ENCODE measurements at places on chromosomes 1 and 21.

- DNase-seq = no peak
These were observed 8.1 kb downstream of the B3GALT5 start for GRCh38 chr21:39620856-39621255.

DNA sequence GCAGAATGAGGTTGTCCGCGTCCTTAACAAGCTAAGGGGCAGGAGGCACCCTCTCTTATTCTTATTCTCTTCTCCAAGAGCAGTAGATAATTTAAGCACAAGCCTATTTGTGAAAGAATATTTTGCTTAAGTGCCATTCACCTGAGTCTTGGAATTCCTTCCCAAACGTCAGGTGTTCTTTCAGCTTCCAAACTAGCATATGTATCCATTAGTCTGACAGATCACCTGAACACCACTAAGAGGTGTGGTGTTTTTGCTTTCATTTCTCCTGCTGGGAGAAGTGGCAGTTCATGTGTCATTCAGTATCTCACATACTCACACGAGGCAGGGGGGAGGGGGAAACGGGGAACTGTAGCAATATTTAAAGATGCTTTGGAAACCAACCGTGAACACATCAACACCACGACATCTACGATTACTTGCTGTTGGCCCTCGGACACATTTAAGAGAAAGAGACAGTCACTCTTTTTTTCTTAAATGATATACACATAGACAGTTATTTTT, 45.5 kb upstream of the RBM15 start:
- DNase-seq = no peak

GRCh38 chr21:8990326-8991087, 1530.9 kb upstream of the TPTE start:
- DNase-seq = no peak

DNA sequence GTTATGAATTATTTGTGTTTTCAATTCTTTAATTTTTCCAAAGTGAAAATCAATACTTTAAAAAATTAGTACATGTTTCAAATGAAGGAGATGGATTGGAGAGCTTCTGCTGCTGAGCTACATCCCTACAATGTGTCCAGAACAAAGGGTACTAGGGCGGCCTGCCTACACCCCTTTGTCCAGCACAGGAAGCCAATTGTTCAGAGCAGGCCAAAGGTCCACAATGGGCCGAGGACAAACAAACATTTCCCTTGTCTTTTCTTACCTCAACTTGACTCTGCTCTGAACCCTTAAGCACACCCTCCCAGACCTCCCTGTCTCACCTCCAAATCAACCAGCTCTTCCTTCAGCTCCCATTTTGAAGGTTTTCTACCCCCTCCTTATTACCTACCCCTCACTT, 39.4 kb upstream of the CAMK1G start:
- no peak for DNase-seq

GRCh38 chr1:7185721-7186120, 400.5 kb downstream of the CAMTA1 start:
- DNase-seq = no peak

GRCh38 chr21:41169258-41169576, 1.3 kb downstream of the BACE2 start:
- no peak for DNase-seq

DNA sequence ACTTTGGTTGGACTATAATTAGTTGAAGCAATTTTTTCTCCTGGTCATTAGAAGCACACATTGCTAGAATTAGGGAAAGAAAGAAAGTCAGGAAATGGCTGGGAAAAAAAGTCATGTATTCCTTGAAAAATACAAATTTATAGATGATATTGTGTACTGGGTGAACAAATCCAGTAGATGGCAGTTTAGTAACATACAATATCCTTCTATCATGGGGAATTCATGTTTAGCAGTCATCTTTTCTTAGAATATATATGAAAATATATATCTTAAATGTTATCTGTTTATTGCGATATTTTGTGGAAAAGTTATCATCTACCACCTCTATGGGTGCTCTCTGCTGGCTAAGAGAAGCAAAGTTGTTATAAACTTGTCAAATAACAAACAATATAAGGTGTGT, 13.1 kb upstream of the ZRANB2 start:
- no peak for DNase-seq

DNA sequence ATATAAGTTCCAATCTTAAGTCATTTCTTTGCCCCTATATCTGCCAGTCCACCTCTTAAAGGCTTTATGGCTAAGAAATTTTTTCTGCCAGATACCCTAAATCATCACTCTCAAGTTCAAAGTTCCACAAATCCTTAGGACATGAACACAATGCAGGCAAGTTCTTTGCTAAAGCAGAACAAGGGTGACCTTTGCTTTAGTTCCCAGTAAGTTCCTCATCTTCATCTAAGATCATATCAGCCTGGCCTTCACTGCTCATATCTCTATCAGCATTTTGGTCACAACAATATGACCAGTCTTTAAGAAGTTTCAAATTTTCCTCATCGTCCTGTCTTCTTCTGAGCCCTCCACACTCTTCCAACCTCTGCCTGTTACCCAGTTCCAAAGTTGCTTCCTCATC, 402.2 kb upstream of the RUNX1 start:
- no peak for DNase-seq

DNA sequence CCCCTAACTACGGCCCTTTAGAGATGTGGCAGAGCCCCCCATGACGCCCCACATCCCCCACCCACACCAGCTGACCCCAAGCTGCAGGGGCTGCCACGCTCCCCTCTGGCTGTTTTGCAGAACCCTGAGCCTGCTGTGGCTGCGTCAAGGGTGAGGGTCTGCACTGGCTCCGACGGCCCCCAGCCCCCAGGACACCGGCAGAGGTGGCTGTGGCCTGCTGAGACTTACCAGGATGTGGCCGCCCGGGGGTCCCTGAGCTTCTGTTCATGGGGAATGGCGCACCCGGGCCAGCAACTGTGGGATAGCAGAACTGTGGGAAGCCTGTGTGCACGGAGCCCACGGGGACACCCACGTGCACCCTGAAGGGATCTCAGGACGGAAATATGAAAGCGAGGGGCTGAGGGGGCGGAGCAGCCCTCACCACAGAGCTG, 12.8 kb upstream of the RNF223 start:
- DNase-seq = no peak

DNA sequence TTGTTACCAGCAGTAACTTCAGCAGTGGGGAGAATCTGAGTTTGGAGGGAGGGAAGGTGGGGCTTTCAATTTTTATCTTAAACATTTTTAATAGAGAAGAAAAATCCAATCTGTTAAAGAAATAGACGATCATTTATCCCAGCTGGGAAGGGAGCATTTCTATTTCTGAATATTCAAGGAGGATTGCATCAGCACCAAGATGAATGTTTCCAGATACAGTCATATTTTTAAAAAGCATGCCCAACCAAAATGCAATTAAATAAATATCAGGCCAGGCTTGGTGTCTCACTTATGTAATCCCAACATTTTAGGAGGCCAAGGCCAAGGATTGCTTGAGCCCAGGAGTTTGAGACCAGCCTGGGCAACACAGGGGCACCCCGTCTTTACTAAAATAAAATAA, 1.7 kb upstream of the ATP1A4 start:
- DNase-seq = no peak

- peak; percentile 21 for DNase-seq
These were observed 55.0 kb upstream of the PAX7 start for GRCh38 chr1:18575620-18576019.

- DNase-seq = no peak
These were observed 9.8 kb downstream of the ABCG1 start for GRCh38 chr21:42228709-42229220.

- no peak for DNase-seq
These were observed 20.8 kb downstream of the UROD start for GRCh38 chr1:45032837-45033236.

DNA sequence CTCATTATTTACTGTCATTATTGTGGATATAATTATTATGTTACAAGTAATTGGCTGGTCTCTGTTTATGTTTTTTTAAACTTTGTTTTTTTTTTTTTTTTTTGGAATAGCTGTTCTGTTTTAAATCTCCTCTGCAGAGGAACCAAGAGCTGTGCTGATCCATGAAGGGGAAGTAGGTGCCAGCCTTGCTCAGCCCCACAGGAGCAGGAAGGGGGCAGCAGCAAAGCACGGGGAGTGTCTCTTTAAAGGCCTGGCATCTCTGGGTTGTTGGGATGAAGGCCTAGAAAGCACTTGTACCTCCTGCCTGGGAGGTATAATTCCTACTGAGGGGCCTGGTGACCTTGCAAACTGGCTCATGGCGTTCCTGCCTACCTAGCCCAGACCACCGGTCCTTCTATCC, 2.5 kb upstream of the GRHL3 start:
- DNase-seq = no peak

GRCh38 chr1:234851450-234852438, 241.8 kb upstream of the IRF2BP2 start:
- DNase-seq = no peak

- no peak for DNase-seq
These were observed 259.5 kb downstream of the GRIK1 start for GRCh38 chr21:29680273-29680672.

GRCh38 chr1:223189903-223190724, 47.1 kb upstream of the TLR5 start:
- no peak for DNase-seq

DNA sequence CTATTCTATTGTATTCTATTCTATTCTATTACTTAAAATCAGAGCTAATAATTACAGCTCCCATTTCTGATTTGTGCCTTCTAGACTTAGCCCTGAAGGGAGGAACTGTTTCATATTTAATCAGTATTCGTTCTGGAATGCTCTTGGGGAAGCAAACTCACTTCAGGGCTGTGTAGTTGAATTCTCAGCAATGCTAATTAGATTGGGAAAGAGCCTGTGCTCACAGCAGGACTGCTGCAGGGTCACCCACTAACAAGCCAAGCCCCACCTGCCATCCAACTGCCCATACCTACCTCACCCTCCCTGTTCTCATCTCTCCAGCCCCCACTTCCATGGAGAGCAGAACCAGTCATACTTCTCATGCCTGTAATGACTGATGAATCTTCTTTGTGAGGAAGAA, 464.2 kb downstream of the PTPRU start:
- no peak for DNase-seq

GRCh38 chr1:96492236-96492635, 229.3 kb upstream of the PTBP2 start:
- DNase-seq = no peak

- DNase-seq = no peak
These were observed 9.0 kb upstream of the PRDX1 start for GRCh38 chr1:45530632-45531135.

- no peak for DNase-seq
These were observed 112.6 kb upstream of the ERRFI1 start for GRCh38 chr1:8138673-8139072.

GRCh38 chr21:42687796-42688195, 34.4 kb downstream of the PDE9A start:
- DNase-seq = no peak

- no peak for DNase-seq
These were observed 1.8 kb upstream of the SLC19A2 start for GRCh38 chr1:169487561-169487960.

DNA sequence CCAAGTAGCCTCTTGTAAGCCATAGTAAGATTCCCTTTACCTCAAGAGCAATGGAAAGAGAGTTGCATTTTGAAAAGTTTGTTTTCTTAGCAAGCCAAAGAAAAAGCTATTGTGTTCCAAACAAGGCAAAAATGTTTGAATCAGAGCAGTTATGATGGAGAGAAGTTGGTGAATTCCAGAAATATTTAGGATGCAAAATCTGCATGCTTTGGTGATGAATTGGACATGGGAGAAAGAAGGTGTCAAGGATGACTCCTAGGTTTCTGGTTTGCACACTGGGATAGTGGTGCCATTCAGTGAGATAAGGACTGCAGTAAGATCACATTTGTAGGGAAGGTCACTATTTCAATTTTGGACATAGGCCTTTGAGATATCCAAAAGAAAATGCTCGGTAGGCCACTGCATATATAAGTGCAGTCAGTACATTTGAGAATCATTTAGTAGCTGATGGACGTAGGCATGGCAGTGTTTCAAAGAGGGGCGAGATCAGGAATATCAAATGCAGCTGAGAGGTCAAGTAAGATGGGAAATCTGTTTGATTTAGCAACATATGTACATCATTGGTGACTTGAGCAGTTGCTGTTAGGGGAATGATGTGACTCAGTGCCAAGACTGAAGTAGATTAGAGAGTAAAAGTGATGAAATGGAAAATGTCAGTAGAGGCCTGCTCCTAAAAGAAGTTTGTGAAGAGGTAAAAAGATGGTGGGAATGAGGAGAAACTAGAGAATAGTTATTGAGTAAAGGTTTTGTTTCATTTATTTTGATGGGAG, 33.9 kb upstream of the GPR25 start:
- DNase-seq = no peak

Measured in stimulated activated CD8-positive, alpha-beta memory T cell treated with anti-CD3 and anti-CD28 coated beads, Interleukin-7, amount 100 ng/mL, for 1 hour (primary cell).